ENCODE measurements at places on chromosomes 11 and 22.

GRCh38 chr11:68933605-68934320, 30.1 kb downstream of the IGHMBP2 start:
- no peak for DNase-seq

- DNase-seq: no peak
Observed at GRCh38 chr11:72443016-72443415, 8.7 kb upstream of the CLPB start.

GRCh38 chr11:125874556-125875124, 12.8 kb upstream of the HYLS1 start:
- DNase-seq: peak; percentile 43

DNA sequence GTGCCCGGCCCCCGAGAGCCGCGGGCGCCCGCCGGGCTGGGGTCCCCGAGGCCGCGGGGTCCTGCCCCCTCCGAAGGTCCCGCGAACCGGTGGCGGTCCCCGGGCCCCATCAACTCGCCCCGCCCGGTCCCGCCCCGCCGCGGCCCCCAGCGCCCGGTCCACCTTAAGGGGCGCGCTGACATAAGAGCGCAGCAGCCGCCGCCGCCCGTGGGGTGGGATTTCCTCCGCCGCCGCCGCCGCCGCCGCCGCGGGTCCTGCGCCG, at the start of gene ZDHHC8:
Gene ZDHHC8 (plus strand): TSS at position 208 of the 262 bp plus-strand sequence. CDS start 144 bp downstream, outside the sequence.
- DNase-seq: no peak

- no peak for DNase-seq
Observed at GRCh38 chr22:28137036-28137435, 218.0 kb upstream of the PITPNB start.

DNA sequence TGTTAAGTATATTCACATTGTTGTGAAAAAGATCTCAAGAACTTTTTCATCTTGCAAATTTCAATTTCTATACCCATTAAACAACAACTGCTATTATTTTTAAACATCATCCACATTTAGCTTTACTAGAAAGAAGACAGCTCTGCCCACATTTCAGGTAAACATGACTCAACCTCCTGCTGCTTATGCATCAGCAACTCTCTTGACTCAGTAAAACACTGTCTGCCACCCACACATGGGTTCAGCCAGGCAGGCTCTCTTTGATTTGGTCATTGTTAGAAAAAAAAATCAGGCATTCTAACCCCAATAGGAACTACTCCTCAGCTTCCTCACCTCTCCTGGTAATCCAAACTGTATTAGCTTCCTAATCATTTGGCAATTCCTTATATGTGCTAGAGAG, 5.1 kb upstream of the ENDOD1 start:
- DNase-seq: no peak

DNA sequence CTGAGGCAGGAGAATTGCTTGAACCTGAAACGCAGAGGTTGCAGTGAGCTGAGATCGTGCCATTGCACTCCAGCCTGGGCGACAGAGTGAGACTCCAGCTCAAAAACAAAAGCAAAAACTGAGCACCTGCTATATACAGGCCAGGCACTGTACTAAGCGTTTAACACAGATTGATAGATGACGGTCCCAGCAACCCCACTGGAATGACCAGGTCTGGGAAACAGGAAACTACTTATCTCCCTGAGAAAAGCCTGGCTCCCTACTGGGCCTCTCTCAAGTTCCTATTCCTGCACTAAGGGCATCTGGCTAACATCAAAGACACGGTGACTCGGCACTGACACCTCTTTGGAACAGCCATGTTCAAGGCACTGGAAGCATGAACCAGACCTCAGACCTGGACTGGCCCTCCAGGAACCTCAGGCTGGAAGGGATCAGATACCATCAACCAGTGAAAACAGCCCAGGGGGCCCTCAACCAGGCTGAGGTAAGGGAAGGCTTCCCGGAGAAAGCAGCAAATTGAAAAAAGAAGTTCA, 16.6 kb downstream of the ARAP1 start:
- DNase-seq: no peak

- DNase-seq: no peak
Observed at GRCh38 chr11:111148953-111149352, 96.6 kb upstream of the POU2AF2 start.

DNA sequence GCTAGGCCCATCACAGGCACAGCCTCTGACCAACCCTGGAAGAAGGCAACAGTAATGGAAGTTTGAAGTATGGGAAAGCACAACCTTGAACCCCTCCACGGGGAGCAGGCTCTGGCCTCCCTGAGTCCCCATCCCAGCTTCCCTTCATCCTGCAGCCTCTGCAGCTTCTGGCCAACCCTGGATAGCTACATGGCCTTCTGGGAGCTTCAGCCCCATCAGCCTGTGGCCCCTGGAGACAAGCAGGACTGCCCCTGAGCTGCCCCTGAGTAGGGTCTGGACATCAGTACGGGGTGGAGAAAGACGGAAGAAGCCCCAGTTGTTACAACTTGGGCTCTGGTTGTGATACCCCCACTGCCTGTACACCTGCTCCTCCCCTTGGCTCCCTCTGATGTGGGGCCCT, 113.8 kb upstream of the CD82 start:
- no peak for DNase-seq

DNA sequence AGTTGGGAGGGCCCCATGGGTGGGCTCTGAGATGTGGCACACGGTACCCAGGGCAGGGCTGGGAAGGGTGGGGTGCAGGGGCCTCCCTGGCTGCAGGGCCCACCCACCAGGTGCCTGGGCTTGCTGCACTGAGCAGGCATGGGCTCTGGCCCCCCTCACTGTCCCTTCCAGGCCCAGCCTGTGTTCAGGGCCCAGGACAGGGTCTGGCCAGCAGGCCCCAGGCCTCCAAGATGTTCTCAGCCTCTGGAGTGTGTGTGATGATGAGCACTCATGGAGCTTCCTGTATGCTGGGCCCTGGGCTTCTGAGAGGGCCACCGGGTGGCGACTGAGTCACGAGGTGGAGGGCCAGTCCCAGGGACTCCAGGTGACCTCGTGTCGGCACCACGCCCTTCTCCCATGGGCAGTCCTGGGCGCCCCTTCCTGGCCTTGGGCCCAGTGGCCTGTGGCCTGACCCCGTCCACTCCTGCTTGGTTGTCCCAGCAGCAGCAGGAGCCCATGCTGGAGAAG, 55.9 kb upstream of the CCDC188 start:
- DNase-seq: no peak

- DNase-seq: no peak
Observed at GRCh38 chr11:31813391-31814175, 2.5 kb upstream of the PAX6 start.

DNA sequence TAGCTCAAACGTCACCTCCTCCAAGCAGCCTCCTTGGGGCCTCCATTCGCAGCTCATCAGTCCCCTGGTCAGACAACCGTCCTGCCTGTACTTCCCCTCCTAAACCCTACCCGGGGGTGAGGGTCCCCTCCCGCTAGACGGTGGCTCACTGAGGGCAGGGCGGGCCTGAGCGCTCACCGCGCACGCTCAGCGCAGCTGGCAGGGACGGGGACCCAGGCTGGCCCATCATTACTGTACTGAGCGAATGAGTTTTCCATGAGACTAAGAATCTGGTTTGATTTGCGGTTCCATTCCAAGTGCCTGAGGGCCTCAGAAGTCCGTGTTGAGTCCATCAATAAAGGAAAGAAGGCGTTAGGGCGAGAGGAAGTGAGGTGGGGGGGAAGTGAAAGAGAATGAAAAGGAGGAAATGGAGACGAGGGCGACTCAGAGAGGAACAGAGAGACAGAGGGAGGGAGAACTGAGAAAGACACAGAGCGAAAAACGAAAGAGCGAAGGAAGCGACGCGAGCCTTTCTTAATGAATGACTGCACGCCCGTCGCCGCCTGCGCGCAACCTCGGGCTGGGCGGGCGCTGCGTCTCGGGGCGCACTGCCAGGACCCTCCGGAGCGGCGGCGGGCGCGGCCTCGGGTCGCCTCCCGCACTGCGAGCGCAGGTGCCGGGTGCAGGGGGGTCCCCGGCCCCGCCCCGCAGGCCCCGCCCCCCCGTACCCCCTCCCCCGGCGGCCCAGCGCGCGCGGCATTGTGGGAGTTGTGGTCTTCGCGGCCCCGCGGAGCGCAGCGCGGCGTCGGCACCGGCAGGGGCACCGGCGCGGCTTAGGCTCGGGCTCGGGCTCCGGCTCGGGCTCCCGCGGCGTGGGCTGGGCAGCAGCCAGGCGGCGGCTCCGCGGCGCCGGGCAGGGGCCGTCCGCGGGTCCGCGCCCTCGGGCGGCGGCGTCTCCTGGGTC, at the start of gene ASPHD2:
Gene ASPHD2 (plus strand): TSS at position 746 of the 943 bp plus-strand sequence. CDS start 4,356 bp downstream, outside the sequence.
- DNase-seq: peak; percentile 41

DNA sequence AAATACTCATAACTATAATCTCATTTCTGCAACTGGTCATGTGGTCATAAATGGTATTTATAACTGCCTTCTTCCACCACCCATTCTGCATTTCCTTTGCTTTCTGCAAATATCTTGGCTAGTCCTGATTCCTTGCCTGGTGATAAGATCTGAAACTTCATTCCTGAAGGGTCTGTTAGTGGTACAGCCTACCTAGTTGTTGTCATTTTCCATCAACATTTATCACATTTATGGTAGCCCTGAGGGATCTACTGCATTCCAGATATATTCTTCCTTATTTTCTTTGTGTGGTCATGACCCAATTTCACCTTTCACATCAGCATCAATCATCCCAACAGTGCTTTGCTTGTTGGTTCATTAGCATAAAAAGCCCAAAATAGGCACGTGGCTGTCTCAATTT, 50.1 kb downstream of the DDX6 start:
- DNase-seq: no peak

GRCh38 chr22:19807161-19807913, 46.8 kb downstream of the TBX1 start:
- DNase-seq: no peak

DNA sequence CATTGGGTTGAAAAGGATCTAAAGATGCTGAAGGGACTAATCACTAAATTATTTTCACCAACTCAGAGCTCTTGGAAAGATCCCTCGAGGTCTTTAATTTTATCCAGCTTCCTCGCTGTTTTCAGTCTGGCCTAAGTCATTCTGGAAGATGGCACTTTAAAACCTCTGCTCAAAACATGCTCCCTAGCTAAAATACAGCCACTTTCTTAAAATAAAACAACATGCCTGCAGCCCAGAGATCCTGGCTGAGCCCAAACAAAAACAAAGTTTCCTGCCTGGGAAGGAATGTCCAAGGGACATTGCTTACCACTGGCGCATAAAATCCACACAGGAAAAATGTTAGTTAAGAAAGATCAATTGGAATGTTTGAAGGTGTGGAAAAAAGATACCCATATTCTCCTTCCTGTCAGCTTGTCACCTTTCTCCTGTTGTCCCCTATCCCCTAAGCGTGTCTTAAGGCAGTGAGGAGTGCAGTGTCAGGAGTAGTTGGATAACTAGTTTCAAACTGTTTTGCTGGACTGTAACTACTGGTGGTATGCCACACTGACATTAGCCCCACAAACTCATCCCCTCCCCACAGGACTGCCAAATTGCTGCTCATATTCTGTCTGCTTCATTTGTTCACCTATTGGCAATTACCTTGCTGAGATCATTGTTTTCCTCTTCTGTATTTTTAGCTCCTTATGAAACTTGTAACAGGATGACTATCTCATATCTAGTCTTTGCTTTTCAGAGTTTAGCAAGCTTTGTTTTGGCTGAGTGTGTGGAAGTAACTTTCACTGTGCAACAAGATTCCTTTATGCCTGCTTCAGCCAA, 108.3 kb upstream of the SESN3 start:
- DNase-seq: no peak

DNA sequence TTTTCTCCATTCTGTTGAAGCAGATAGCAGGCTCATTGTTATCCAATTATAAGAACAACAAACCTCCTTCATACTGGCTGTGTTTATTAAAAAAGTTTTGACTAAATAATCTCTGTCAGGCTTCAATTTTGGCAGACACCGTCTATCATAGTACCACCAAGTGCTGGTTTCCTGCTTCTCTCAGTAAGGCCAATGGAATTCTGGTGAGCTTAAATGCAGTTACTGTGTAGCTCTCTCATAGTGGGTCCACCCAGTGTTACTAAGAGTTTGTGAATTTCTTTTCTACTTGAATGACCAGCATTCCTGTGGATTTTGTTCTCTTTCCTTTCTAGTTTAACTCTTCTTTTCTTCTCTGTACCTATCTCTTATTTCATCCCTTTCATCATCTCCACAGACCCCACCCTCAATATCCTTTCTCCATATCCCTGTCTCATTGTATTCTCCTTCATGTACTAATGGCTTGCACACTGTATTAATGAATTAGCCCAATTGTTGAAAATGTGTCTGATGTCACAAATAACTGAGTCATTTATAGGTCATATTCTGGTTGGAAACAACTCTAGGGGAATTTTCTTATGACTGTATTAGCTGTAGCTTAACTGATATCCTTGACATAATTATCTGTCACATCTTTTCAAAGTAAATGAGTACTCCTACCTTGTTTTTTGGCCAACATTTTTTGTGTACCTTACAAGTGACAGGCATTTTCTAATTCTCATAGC, 372.1 kb downstream of the FAT3 start:
- no peak for DNase-seq

DNA sequence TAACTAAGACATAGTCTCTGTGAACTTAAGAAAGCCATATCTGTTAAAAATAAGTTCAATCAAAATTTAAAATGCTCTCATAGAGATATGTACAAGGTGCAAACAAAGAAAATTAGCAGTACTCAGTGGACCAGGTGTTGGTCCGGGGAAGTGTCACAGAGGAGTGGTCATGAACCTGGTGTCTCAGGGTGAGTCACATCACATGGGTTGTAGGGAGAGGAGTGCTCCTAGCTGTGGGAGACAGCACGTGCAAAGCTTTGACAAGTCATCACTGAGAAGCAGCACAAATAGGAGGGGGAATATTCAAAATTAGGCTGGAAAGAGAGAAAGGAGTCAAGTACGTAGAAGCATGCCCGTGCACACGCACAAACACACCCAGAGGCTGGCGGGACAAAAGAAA, 438.1 kb downstream of the NTM start:
- DNase-seq: no peak

DNA sequence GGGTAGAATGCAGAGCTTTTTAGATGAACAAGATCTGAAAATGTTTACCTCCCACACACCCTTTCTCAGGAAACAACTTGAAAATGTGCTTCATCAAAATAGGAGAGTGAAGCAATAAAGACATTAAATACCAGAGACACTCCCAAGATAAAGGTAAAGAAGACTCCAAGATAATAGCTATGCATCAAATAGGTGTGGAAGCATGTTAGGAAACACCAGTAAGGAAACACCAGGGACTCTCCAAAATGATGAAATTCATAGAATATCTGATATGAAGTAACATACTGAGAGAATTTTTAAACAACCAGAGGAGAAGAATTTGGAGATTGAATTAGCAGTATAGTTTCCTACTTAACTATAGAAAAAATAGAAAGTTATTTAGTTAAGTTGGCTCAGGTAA, 57.0 kb downstream of the OR10A6 start:
- DNase-seq: no peak

DNA sequence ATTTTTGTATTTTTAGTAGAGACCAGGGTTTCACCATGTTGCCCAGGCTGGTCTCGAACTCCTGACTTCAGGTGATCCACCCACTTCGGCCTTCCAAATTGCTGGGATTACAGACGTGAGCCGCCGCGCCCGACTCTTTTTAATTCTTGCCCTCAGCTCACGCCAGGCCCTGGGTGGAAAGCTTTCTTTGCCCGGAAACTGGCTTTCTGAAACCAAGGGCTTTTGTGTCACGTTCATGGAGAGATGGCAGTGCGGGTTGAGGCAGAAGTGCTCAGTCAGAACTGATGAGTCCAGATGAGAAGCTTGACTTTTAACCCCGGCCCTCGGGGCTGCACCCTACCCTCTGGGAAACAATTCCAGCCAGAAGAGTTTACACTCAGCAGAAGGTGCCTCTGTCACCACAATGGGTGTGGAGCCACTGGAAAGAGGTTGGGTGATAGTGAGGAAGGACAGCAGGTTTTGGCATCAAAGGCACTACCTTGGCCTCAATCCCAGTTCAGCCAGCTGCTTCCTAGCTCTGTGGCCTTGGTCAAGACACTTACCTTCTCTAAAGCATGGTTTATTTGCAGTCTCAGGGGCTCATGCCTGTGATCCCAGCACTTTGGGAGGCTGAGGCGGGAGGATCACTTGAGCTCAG, 890 bp upstream of the ARFGAP3 start:
- DNase-seq: peak; percentile 17
